ENCODE measurements at places on chromosomes 6 and 20.

DNA sequence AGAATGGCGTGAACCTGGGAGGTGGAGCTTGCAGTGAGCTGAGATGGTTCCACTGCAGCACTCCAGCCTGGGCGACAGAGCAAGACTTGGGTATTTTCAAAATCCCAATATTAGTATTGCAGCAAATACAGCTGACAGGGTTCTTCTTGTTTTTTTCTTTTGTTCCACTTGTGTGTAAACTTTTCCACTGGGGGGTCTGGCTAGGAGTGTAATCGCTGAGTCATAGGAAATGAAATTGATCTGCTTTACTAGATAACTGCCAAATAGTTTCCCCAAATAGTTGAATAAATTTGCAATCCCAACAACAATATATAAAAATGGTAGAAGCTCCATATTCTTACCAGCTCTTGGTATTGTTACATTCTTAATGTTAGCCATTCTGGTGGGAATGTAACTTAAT is 526.0 kb upstream of the SOX4 start:
- no peak for DNase-seq

DNA sequence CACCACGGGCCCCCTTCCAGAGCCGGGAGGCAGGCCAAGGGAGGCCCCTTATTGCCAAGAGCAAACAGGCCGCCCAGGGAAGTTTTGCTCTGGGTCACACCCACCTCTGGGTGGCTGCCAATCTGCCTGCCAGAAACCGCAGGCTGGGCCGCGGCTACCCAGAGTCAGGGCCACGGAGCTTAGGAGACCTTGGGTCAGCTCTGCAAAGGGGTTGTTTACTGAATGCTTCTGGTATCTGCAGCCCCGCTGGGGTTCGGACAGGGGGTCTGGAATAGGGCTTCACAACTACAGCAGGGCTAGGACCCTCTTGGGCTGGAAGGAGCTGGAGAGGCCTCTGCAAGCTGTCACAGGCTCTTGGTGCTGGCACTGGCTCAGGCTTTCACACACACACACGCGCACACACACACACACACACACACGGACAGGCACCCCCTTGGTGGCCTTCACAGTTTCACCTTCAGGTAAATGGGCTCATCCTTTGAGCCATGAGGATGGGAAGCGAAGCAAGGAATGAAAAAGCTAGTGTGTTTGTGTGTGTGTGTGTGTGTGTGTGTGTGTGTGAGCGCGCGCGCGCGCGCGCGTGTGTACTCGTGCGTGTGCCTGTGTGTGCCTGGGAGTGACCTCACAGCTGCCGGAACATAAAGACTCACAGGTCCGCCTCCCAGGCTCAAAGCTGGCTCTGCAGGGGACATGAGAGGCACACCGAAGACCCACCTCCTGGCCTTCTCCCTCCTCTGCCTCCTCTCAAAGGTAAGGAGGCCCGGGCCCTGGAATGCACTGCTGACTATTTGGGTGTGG is at the start of gene CCN5:
TSS of gene CCN5 (plus strand) at position 669 of the 798 bp plus-strand sequence. CDS start at position 691, 22 bp downstream.
- no peak for DNase-seq

DNA sequence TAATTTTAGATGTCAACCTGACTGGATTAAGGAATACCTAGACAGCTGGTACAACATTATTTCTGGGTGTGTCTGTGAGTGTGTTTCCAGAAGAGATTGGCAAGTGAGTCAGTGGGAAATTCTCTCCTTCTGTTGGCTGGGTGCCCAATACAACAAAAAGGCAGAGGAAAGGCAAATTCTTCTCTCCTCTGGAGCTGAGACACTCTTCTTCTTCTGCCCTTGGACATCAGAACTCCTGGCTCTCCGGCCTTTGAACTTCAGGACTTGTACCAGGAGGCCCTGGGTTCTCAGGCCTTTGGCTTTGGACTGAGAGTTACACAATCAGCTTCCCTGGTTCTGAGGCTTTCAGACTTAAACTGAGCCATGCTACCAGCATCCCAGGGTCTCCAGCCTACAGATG is 7.8 kb upstream of the BTN3A1 start:
- DNase-seq: no peak

DNA sequence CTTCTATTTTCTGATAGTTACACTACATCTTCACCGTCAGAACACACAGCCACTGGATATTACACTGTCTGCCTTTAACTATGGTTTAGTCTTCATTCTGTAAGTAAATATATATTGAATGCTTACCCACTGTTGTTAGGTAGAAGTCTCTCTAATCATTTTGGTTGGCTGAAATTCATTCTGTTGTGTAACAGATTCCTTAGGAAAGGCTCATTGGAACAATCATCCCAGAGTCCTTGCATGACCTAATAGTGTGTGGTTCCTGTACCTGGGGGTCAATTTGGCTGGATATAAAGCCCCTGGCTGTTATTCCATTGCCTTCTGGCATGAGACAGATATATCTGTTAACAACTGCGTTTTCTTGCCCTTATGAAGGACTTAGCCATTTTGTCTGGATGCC is 9.9 kb downstream of the BLOC1S5 start:
- no peak for DNase-seq

- DNase-seq: no peak
These were observed 54.8 kb upstream of the MBOAT1 start for GRCh38 chr6:20266851-20267608.

GRCh38 chr6:14231501-14232280 is 114.1 kb downstream of the CD83 start:
- no peak for DNase-seq

- no peak for DNase-seq
These were observed 28.1 kb upstream of the SLC22A23 start for GRCh38 chr6:3484946-3485345.

- DNase-seq: no peak
These were observed at the start of gene GSTA3 for GRCh38 chr6:52909531-52909930. TSS of gene GSTA3 (minus strand) at chr6:52909698. CDS start at chr6:52905834, 3,864 bp downstream.

DNA sequence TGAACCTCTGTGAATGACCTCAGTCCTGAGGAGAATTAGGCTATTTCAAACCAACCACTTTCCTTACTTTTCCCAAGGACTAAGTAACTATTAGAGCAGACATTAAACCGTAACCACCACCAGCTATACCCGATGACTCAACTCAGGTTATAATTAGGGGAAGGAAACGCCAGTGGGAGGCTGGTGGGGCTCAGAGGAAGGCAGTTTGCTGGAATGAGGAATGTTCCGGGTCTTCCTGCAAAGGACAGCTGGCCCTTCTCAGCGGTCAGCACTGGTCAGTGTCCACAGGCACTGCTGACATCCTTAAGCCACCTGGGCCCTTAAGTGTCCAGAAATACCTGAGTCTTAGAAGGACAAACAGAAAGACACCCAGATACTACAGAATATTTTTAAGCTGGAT is 515.2 kb downstream of the MAFB start:
- no peak for DNase-seq

DNA sequence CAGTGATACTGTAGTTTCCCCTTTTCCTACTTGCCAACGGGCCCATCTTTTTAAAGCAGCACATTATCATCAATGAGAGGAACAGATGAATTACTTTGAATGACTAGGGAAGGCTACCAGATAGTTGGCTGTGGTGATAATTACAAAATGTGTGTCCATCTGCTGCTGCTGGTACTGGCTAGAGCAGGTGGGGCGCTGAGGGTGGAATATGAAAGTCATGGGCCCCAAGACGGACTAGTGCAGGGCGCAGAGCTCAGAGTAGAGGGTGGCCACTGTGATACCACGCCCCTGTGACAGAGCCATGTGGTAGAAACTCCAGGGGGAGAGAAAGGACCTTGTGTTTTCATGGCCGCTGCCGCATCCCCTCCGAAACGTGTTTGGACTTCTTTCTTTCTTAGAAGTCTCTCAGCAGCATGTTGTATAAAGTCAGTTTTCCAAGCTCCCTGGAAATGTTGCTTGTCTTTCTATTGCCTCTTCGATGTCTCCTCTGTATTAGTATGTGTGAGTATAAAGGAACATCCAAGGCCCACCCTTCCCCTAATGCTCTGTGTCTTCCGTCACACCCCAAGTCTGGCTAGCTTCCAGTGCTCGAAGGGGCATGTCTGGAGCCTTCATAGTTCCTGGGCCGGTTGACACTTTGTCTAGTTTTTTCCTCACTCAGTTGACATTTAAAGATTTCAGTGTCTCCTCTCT is 88.1 kb downstream of the PPP1R14C start:
- DNase-seq: no peak

DNA sequence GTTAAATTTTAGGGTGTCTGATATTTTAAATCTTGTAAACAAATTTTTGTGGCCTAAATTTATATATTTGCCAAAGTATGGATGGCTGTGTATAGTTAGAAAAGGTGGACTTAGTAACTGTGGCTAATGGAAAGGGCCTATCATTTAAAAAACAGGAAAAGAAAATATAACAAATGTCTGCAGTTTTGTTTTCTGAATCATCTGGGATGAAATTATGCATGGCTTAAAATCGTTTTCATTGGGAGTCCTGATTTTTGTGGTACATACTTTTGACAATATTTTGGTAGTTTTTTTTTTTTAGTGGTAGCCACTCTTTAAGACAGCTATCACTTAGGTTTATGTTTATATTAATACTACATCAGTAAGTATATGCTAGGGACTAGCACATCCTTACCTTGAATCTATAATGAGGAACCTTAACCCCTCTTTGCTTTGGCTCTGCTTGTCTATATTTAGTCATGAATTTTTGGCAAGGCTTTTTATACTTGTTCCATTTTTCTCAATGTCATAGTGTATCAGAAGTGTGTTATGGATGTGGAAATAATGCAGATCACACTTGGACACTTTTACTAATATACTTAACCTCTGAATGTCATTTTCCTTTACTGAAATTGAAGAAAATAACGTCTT is 5.6 kb downstream of the ARID1B start:
- DNase-seq: no peak

- no peak for DNase-seq
These were observed 102.6 kb downstream of the PERP start for GRCh38 chr6:138004430-138005287.

GRCh38 chr6:109580519-109580918 is 97.5 kb upstream of the ZBTB24 start:
- DNase-seq: no peak

DNA sequence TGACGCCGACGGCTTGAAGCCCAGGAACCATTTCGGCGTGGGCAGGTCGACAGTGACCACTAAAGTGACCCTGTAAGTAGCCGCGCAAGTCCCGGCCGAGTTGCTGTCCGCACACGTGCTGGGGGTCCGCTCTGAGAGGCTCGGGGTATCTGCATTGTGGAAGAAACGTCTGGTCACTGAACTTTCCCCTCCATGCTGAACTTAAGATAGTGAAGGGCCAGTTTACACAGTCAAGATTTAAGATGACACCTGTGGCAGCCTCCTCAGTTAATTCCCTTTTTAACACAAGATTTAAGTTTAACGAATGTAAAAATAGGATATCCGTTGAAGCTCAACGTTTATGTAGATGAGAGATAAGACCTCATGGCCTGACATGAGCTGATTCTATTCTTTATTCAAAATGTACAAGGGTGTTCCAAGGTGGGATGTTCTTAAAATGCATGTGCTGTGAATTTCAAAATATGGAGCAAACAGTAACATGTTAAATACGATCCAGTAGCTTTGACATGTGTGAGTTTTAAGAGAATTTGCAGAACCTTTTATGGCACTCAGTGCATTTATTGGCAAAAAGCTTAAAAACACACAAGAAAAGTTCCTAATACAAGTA is 116.2 kb downstream of the RTN4IP1 start:
- DNase-seq: no peak

DNA sequence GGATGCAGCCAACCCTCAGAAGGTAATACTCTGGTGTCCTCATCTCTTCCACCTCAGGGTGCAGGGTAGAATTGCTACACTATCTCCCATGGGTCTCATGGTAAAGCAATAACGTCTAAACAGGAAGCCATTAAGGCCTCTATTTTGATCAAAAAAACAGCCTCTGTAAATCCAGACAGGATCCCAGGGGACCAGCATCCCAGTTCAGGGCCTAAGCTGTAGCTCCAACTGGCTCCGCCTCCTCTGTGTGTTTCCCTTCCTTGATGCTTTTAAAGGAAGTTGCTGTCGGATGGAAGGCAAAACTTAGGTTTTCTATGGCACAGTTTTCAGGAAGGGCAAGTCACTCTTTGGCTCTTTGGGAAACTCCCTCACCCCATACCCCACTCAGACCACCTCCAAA is 222.0 kb downstream of the MAFB start:
- DNase-seq: no peak

- no peak for DNase-seq
These were observed 127.5 kb downstream of the ISM1 start for GRCh38 chr20:13348311-13349234.

GRCh38 chr20:40519918-40520317 is 169.1 kb downstream of the MAFB start:
- DNase-seq: no peak

DNA sequence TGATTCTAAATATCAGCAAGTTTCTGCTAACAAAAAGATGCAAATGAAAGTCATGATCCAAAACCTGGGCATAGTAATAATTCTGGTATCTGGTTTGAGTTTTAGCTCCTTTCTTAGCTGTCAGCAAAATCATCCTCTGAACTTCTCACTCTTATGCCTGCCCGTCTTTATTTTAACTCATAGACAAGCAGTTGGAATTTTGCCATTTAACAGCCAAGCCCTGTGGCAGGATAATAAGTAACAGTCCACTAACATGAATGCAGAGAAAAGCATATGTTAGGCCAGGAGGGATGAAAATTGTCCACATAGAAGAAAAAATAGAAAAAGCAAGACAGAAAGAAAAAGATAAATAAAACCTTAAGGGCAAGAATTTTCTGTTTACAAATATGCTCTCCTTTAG is 170.0 kb upstream of the LAMA2 start:
- no peak for DNase-seq

DNA sequence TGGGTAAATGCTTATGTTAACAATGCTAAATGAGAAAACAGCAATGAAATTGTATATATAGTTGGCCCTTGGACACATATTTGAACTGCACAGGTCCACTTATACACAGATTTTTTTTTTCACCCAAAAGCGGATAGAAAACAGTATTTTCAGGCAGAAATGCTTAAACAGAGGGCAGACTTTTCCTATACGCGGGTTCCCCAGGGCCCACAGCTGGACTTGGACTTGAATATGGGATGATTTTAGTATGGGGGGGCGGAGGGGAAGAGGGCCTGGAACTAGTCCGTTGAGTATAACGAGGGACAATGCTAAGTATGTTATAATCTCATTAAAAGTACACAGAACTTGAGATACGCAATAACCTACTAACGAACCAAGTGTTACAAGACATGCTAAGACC is 1.1 kb upstream of the PRSS35 start:
- no peak for DNase-seq

DNA sequence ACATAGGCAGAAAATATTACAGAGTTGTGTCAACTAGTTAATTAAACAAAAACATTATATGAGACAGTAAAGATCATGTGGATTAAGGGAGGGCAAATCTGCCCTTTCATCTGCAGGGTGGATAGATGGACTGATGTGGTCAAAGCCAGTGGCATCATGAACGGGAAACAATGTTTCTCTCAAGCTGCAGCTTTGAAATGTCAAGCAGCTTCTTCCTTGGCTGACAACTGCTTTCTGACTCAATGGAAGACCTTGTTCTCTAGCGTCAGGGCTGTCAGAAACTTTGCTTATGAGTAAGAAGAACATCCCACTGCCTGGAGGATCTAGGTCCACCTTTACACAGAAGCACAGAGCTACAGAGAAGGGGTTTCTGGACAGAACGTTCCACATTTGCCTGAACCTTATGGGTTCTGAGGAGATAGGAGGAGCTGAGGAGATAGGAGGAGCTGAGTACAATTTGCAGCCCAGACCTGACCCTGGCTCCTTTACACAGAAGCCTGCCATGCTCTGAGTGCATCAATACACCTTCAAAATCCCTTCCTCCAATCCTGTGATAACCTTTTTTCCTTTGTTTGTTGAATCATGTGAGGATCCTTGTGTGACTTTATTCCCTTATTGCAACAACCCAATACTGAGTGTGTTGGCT is 6.1 kb downstream of the CST5 start:
- no peak for DNase-seq
